ENCODE measurements at places on chromosomes 5 and 9.

DNA sequence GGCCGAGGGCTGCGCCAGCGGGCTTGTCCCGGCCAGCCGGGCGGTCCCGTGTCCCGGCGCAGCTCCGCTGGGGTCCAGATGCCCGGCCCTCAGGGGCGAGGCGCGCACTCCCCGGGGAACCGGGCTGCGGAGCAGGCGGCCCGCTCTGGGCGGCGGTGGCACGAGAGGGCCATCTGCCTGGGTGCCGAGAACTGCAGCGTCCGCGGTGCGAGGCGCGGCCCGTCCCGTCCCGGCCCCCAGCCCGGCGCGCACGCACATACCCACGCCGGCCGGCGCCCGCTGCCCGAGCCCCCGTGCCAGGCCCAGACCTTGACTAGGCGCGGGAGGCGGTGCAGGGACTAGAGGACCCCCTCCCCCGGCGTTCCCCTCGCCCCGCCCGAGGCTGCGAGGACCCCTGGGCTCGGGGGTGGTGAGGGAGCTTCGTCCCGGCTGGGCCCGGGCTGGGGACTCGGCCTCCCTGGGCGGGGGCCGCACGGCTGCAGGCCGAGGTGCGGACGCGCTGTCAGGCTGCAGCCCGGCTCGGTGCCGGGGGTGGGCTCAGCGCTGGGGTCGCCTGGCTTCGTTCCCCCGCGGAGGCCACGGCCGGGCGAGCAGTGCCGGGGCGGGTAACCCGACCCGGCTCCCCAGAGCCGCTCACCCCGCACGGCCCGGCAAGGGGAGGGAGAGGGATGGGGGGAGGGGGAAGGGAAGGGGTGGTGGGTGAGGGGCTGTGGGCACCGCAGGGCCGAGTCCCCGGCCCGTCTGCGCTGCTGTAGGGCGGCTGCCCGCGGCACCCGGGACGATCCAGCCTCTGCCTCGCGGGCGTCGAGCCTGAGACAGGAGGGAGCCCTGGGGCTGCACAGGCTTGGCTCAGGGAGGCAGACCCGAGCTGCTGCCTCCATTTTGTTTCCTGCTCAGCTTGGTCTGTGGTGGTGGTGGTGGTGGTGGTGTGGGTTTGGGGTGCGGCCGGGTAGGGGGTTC lies 1.2 kb upstream of the NSD1 start:
- peak; percentile 27 for DNase-seq

DNA sequence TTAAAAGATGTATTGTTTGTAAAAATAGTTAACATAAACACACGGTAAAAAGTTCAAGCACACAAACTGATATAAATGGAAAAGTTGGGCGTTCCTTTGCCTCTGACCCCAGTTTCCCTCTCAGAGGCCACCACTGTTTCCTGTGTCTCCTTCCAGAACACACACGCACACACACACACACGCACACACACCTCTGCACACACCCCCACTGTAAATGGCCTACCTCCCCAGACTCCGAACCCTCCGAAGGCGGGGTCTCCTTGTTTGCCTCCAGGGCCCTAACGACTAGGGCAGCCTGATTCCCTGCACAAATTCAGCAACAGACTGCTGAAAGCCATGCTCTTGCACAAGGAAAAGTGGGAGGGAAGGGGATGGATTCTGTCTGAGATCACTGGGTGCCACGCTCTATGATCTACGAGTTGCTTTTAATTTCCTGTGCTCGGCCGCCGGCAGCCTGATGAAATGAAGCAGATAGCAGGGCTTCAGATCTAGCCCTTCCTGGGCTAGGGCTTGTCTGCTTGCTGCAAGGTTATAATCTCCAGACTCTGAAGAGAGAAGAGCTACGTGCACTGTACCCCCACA lies 184.0 kb upstream of the IL12B start:
- DNase-seq = no peak

DNA sequence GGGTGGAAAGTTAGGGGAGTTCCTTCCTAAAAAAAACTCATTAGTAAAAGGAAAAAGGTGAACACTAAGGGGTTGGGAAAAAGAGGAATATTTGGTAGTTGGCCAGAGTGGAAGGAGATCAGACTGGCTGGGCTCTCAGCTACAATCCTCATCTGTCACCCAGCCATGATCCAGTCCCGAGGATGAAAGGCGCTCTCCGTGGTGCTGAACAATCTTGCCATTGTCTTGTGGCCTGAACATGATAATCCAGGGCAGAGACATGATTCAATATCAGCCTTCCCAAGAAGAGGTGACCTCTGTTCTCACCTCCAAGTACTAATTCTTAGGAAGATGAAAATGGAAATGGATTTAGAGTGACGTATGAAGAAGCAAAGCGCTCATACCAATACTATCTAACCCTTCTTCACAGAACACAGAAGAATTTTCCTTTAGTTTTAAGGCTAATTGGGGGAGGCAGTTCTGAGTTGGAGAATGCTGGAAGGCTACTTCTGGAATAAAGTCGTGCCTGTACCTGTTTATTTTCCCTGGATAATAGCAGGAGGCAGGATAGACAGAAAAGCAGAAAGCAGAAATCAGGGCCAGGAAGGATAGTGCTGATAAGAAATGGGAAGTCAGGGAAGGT lies 36.6 kb upstream of the MYORG start:
- DNase-seq = no peak

DNA sequence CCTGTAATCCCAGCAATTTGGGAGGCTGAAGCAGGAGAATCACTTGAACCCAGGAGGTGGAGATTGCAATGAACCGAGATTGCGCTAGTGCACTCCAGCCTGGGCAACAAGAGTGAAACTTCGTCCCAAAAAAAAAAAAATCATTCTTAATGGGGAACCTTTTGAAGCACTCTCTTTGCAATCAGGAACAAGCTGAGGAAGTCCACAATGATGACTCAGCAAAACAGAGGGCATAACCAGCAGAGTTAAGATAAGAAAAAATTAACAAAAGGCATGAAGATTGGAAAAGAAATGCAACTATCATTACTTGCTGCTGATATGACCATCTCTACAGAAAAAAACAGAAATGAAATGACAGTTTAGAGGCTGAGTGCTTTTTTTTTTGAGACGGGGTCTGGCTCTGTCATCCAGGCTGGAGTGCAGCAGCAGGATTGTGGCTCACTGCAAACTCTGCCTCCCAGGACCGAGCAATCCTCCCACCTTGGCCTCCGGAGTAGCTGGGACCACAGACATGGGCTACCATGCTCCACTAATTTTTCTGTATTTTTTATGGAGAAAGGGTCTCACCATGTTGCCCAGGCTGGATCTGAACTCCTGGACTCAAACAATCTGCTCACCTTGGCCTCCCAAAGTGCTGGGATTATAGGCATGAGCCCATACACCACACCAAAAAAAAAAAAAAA lies 88.0 kb downstream of the FNBP1 start:
- DNase-seq = no peak

- no peak for DNase-seq
Measured at GRCh38 chr5:52024359-52024758, 641.1 kb downstream of the ISL1 start.

DNA sequence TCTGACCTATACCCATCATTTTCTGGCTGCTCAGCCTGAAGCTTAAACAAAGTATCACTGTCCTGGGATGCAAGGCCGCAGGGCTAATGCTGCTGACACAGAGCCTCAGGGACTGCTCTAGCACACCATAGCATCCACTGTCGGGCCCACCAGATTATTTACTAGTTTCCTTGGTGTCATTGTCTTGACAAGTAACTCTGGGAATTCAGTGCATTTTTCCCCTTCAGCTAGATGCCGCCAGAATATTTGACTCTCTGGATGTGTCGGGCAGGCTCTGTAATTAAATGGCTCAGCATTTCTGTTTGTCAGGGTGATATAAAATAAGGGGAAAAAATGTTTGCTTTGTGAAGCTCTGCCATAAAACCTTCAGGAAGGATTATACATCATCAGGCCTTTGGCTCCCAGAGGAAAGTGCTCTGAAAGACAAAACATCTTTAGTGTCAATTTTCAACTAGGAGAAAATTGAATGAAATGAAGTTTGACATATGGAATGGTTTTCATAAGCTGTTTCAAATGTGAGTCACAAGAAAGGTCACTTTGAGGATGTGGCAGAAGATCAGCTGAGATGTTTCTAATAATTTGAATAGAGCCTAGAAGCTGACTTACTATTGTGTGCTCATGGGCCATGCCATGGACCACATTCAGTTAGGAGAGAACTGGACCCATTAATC lies 350.1 kb downstream of the TMEM232 start:
- no peak for DNase-seq

DNA sequence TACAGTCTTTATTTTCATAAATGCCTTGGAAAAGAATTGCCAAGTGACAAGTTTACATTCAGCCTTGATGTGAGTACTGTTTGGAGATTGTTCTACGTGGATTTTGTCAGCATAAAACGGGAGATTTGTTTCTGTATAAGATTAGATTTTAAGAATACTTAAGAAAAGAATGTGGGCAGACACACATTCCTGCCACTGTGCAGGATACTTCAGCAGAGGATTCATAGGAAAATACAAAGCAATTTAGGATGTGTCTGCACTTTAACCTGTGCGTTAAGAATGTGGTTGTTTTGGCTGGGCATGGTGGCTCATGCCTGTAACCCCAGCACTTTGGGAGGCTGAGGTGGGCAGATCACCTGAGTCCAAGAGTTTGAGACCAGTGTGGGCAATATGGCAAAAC lies 37.2 kb downstream of the GPR107 start:
- no peak for DNase-seq

DNA sequence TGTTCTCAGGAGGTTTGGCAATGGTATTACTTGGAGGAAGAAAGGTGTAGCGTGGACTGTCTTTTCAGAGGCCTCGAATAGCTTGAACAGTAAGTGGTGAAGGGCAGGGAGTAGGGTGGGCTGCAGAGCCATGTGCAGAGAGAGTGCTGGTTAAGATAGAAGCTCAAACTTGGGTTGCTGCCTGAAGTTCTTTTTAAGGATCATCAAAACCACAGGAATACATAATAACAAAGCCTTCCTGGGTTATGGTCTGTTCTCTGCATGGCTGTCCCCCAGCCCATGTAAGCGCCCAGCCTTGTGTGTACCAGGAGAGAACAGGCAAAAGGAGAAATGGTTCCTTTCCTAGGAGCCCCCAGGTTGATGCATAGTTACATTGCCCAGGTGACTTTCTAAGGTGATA lies 43.9 kb downstream of the RCL1 start:
- no peak for DNase-seq

DNA sequence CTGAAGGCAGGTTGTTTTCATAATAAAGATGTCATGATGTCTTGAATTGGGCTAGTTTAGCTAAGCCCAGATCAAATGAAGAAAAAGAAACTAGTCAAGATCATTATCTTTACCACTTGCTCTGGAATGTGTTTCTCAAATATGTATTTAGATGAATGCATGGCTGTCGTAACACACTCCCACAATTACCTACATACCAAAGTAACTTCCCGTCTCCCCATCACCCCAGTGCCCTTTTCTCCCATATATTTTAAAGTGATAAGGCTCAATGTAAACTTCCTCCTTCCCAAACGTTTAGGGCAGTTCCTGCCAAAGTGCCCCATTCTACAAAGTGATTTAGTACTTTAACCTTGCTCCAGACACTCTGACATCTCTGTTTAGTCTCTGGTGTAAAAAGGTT lies 61.4 kb downstream of the SLC1A3 start:
- DNase-seq = no peak

All from activated CD4-positive, alpha-beta T cell treated with anti-CD3 and anti-CD28 coated beads for 1 hour (primary cell).